Activated CD4-positive, alpha-beta T cell treated with anti-CD3 and anti-CD28 coated beads for 4 hours (primary cell): ENCODE measurements at places on chromosomes 1 and 21.

DNA sequence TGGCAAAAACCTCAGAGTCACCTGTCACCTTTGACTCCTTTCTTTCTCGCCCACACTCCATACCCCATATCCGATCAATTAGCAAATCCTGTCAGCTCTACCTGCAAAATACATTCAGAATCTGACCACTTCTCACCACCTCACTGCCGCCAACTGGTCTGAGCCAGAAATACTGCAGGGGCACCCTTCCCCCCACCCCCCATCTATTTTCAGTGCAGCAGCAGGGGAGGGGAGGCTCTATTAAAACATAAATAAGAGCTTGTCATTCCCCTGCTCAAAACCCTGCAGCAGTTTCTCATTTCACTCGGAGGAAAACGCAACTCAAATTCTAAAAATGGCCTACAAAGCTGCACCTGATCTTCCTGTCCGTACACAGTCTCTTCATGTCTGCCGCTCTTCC, 3.9 kb downstream of the PKLR start:
- DNase-seq, result no peak

- no peak for DNase-seq
These were observed 4.7 kb upstream of the SLAMF1 start for GRCh38 chr1:160651433-160652064.

- no peak for DNase-seq
These were observed 4.1 kb upstream of the GRIK3 start for GRCh38 chr1:37038227-37039093.

DNA sequence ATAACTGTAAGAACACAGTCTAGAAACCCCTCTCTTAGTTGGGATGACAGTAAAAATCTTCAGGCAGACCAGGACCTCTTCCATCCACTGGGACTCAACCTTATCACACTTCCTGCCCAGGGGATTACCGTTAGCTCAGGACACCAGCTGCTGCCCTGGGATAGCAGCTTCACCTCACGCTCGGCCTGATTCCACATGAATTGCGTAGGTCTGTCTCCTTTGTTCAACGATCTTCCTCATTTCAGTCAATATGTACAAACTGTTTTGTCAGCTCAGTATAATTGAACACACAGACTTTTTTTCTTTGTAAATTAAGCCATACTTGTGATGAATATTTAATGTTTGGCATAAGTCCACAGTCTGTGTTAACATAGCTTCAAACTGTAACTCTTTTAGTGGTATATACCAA, 290.4 kb downstream of the GRIK1 start:
- no peak for DNase-seq

- no peak for DNase-seq
These were observed 14.4 kb downstream of the CD34 start for GRCh38 chr1:207896547-207896946.

DNA sequence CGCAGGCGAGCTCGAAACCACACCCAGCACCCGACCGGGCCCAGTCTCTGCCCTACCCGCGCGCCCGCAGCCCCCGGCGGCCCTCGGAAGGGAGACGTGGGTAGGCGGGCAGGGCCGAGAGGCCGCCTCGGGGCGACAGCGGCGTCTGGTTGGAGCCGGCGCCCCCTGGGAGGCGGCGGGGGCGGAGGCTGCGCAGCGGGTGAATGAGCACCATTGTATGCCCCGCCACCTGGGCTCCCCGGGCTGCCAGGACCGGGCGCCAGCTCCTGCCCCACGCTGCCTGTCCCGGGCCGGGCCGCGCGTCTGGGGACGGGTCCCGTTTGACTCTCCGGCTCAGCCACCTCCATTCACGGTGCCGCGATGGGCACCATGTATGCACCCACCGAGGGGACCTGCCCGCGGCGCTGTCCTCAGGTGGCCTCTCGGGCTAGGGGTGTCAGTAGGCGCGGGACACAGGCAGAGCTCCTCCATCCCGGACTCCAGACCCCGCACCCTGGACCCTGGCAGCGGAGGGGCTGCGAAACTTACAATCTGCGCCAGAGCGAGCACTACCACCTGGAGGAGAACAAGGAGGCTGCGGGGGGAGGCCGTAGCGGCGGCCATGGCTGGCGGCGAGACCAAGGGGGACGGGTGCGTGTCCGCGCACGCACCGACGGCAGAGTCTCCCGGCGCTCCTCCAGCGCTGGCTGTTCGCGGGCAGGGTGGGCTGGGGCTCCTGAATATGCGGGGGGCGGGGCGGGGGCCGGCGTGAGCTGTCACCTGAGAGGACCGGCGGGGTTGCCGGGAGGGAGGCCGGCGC, at the start of gene COL9A2:
COL9A2 (minus strand) TSS at position 692 of the 799 bp plus-strand sequence; CDS start at position 603, 89 bp downstream.
- DNase-seq, result peak; percentile 51

DNA sequence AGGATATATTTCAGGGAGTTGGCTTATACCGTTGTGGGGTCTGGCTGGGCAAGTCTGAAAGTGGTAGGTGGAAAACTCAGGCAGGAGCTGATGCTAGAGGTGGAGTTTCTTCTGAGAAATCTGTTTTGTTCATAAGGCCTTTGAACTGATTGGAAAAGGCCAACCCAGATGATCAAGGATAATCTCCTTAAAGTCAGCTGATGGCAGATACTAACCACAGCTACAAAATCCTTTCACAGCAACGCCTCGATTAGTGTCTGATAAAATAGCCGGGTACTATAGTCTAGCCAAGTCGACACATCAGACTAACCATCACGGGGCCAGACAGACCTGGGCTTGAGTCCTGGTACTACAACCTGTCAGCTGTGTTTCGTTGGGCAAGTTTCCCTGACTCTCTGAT, 21.4 kb downstream of the OPRD1 start:
- no peak for DNase-seq

- no peak for DNase-seq
These were observed 16.1 kb upstream of the NTNG1 start for GRCh38 chr1:107124694-107125093.

GRCh38 chr1:55789466-55789865, 574.3 kb upstream of the USP24 start:
- no peak for DNase-seq

- no peak for DNase-seq
These were observed 72.6 kb downstream of the SGIP1 start for GRCh38 chr1:66606362-66607065.

- no peak for DNase-seq
These were observed 14.6 kb downstream of the SYF2 start for GRCh38 chr1:25217598-25218232.

- DNase-seq, result no peak
These were observed 400 bp upstream of the KRTAP10-12 start for GRCh38 chr21:44696572-44696971.

DNA sequence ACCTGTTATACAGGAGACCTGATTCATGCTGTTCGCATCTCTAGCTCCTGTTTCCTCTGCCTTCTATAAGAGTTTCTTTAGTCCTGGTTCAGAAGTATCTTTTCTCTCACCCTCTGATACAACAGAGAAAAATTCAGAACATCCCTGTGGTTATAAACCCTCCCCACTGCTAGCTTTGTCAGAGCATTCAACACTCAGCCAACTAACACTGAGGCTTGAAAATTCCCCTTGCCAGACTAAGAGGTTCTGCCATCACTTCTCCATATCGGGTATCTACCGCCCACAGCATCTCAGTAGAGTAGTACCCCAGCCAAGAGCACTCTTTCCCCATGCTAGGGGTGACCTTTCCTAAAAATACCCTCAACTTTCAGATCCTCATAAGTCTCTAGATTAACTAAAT, 19.6 kb upstream of the PIK3R3 start:
- no peak for DNase-seq

DNA sequence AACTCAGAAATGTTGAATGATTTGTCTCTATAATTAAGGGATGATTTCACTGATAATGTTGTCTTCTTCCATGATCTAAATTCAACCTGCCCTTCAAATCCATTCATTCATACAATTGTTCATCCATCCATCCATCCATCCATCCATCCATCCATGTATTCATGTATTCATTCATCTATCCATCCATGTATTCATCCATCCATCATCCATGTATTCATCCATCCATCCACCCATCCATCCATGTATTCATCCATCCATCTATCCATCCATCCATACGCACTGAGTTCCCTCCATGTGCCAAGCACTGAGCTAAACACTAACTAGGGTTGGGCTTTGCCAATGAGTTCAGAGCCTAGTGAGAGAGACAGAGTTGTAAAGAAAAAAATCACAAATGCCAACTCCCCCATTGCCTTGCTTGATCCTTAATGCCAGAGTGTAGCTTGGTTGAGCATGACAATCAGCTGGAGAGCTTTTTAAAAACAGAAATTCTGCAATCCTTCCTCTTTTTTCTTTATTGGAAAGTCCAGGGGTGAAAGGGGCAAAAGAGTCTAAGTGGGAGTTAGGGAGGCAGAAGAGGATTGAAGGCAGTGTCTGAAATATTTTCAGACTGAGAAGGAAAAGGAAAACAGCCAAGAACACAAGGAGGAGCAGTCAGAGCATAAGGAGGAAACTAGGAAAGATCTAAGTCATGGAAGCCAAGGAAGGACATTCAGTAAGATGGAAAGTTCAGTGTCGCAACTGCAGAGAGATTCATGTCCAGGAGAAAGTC, 92.4 kb upstream of the ERG start:
- DNase-seq, result no peak

DNA sequence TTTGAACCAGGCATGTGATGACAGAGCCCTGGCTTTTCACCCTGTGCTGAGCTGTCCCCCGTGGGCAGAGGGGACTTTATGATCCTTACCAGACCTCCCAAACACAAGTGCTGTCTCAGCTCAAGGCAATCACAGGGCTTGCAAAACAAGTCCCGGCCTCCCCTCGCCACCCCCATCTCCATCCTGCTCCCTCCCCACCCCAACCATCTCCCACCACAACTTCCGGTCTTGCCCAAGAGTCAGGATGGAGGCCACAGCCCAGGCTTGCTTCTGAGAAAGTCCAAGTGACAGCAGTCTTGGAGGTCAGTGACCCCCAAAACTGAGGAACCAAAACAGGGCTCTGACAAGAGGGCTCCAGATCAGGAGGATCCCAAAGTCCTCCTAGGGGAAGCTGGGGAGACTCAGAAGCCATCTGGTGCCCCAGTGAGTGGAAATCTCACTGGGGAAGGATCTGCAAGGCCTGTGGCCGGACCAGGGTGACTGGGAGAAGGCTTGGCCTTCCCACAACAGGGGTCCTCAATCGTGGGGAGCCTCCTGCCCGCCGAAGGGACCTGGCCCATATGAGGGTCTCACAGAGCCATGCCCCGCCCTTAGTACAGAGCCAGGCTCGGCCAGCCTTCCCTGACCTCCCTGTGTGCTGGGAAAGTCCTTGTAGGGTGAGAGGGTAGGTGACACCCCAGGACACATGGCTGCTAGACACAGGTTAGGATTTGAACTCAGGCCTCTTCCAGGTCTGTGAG, 4.5 kb upstream of the SDC3 start:
- DNase-seq, result no peak

- DNase-seq, result no peak
These were observed 30.4 kb upstream of the C1orf198 start for GRCh38 chr1:230898748-230899147.

- DNase-seq, result no peak
These were observed 11.7 kb upstream of the B3GALNT2 start for GRCh38 chr1:235515844-235516512.

DNA sequence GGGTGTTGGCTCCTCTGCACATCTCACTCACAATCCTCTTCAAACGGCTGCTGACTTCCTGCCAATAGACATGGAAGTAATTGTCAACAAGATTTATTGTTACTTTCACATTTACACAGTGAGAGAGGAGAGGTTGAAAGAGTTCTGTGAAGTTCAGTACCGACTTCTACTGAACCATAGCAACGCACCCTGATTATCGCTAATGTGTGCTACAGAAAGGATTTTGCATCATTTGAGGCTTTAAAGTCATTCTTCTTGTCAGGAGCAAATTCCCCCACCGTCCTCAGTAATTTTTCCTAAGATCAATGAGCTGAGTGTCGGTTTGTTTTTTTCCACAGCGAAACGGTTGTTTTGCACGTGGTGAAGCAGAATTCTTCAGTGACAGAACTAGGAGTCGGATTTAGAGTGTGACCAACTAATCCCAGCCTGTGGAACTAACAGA, 361.0 kb downstream of the ADGRL2 start:
- DNase-seq, result no peak

GRCh38 chr1:169112241-169112640, 5.8 kb downstream of the ATP1B1 start:
- DNase-seq, result no peak

GRCh38 chr1:18302788-18303413, 177.8 kb upstream of the KLHDC7A start:
- no peak for DNase-seq

DNA sequence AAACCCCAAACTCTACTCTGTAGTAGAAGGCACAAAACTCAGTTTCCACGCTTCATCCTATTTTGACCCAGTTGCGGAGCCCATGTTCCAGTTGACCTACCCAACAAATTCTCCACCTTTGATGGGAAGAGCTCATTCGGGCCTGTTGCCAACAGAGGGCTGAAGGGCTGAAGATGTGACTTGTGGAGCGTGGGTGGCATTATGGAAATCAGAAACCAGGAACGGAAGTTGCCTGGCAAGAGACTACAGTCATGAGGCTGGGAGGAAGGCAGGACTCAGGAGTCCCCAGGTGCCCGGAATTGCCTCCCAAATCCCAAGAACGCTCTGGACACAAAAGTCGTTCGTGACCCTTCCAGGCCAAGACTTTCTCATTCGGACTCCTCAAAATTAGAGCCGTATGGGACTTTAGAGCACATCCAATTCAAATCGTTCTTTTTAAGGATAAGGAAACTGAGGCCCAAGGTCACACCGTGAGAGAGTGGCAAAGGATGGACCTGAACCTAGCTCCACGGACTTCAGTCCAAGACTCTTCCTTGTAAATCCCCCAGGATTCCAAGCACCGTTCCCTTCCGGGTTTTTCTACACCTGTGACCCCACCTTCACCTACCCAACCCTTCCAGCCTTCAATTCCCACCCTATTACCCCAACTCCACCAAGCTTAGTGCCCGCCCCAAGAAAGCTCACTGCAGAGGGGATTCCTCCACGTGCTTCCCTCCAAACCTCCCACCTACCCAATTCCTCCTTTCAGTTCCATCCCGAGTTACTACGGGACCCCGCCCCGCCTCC, 739 bp downstream of the SMG5 start:
- peak; percentile 26 for DNase-seq

DNA sequence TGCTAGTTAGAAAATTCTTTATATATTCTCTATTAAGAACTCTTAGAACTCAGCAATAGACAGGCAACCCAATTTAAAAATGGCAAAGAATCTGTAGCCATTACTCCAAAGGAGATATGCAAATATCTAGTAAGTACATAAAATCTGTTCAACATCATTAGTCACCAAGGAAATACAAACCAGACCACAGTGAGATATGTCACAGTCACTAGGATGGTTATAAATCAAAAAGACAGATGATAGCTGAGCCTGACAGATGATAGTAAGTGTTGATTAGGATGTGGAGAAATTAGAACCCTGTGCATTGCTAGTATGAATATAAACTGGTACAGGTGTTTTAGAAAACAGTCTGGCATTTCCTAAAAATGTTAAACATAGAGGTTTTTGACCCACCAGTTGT, 26.6 kb downstream of the SRSF11 start:
- DNase-seq, result no peak

DNA sequence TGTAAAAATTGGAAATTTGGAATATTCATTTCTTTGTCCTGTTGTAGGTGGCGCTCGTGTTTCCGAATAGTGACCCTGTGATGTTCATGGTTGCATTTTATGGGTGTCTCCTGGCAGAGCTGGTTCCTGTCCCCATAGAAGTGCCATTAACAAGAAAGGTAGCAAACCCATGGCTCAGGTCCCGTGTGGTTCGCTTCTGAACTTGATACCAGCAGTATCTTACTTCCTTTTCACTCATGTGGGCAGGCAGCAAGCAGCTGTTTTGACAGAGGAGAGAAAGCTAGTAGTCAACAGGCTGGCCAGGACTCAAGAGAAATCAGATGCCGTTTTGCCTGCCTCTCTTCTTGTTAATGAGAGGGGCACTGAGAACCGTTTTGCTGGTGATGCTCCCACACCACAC, 72.8 kb downstream of the S100B start:
- peak; percentile 7 for DNase-seq
